ENCODE measurements at places on chromosomes 2 and 18.

DNA sequence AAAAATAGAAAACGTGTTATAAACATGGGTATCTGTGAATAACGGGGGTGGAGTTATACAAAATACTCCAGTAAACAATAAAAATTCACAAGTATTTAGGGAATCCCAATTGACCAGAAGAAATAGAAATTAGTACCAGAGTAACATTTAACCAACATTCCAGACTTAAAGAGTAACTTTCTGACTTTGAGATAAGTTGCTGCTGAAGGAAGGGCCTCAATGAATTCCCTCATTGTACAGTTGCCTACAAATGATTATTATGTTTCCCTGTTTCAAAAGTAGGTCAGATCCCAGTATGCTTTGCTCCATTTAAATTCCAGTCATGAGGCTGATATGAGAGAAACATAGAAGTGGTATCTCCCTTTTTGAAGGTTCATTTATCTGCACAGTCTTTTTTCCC, 88.3 kb upstream of the KCNH7 start:
- DNase-seq: no peak

DNA sequence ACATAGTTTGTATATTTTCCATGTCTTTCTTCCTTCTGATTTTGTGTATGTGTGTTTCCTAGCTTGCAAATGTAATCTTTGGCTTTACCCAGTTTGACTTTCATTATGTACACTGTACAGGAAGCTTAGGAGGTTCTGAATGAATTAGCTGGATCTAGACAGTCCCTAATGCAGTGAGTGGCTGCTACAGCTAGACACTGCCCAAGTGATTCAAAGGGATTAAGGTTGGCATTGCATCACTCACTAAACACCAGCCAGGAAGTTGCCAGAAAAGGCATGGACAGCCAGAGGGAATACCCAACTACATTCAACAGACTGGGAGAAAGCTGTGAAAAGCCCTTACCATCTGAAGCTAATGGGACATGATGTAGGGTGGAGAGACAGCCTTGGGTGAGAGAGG, 316.0 kb upstream of the MEX3C start:
- no peak for DNase-seq

GRCh38 chr2:20579866-20580265, 71.0 kb downstream of the HS1BP3 start:
- DNase-seq: no peak

DNA sequence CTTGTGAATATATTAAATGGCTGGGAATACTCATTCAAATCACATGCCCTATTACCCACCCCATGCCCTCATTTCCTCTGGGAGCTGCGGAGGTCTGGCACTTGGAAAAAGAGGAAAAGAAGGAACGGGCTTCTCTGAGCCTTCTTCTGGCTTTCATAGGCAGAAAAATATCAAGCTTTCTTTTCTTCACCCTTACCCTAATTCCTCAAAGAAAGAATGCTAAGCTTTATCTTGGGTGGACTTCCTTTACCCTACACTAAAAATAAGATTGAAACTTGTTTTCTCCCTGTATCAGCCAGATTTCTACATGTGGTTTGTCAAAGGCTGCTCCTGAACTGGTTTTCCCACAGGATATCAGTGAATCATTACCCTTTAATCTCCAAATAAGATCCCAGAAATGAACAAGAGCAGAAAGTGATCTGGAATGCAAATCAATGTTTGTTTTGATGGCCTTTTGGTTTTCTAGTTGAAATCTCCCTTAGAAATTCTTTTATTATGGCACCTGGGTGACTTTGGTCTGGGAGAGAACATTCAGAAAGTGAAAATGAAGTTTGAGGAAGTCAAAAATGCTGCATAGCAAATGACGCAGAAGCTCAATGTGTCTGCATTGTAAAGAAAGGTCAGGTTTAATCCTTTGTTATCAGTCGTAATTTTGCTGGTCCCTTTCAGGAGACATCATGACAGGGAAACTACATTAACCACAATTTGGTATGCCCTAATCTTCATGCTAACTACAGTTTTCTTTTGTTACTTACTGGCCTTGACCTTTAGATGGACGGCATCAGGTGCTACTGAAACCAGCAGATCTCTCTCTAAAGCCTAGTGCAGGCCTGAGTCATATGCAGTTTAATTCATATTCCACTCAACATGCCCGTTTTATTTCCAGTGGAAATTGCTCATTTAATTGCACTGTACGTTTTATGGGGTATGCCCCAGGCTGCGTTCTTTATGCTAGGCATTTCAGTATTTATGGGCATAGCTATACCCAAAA, 46.6 kb upstream of the HNRNPA3 start:
- no peak for DNase-seq

GRCh38 chr2:62459106-62459505, 46.9 kb downstream of the TMEM17 start:
- no peak for DNase-seq

- DNase-seq: no peak
Measured at GRCh38 chr2:61471905-61472805, 1.3 kb upstream of the USP34 start.

DNA sequence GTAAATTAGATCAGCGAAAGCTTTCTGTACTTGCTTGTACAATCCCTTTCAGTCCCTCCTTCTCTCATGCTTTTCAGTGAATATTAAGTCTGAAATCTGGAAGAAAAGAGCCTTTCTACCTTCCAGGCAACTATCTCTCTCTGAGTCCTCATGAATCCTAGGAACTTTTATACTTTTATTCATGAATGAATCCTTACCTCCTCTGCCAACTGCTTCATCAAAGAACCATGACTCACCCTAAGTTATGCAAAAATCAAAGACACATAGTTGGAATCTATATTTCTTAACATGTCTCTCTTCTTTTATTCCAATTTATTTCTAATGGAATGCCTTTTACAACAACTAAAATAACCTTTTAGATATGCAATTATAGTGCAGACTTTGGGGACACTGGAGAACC, 394.2 kb downstream of the CLIP4 start:
- no peak for DNase-seq

GRCh38 chr2:106039634-106040315, 154.3 kb downstream of the UXS1 start:
- no peak for DNase-seq

DNA sequence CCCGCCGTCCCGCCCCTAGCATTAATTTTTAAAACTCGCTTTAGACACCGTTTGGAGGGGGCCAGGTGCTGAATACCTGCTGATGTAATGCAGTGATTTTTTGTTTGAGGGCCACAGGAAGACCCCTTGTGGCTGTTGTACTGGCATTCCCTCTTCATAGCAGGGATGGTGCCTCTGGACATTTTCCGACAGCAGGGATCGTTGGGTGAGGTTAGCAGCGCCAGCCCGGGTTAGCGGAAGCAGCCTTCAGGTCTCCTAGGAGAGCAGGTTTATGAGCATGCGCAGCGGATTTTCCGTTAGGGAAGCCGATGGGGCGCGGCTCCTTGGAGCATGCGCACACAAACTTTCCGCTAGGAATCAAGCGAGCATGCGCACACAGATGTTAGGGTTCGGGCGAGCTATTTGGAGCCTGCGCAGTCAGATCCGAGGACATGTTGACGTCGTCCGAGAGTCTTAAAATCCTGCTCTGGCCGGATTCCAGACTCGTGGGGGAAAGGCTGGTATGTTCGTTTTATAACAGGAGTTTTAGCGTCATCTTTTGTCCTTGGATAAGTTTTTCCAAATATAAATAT, 17.2 kb upstream of the C2orf74 start:
- DNase-seq: peak; percentile 91

- DNase-seq: no peak
Measured at GRCh38 chr2:18531194-18531593, 29.3 kb downstream of the RDH14 start.

GRCh38 chr18:22831441-22831904, 101.7 kb upstream of the RBBP8 start:
- no peak for DNase-seq

DNA sequence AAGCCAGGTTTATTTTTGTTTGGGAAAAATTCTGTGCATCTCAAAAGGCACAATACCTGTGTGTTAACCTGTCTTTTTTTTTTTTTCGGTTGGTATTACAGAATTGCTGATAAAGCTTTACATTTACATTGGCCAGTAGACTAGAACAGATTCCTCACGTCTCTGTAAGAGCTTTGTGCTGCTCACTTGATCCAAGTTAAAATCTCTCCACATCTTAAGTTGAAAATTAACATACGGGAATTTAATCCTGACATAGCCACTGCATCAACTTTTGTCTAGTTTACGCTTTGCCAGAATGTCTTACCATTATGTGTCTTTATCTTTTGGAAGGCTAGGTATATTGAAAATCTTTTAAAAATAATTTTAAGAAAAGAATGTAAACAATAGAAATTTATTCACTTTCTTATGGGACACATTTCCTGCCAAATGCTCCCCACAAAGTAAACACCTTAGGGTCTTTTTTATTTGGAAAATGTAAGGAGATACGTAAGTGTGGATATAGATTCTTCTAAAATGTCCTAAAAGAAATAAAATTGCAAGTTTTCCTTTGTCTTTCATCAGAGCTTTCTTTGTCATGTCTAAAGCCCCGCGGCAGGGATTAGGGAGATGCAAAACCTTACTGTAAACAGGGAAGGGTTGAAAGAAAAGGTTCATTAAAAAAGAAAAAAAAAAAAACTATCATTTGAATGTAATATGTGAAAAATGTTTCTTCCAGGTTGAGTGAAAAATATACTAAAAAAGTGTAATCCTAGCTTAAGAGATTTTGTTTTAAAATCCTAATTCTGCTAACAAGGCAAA, 912.8 kb downstream of the NRXN1 start:
- DNase-seq: no peak

- DNase-seq: no peak
Measured at GRCh38 chr2:71892896-71893295, 254.8 kb downstream of the CYP26B1 start.

DNA sequence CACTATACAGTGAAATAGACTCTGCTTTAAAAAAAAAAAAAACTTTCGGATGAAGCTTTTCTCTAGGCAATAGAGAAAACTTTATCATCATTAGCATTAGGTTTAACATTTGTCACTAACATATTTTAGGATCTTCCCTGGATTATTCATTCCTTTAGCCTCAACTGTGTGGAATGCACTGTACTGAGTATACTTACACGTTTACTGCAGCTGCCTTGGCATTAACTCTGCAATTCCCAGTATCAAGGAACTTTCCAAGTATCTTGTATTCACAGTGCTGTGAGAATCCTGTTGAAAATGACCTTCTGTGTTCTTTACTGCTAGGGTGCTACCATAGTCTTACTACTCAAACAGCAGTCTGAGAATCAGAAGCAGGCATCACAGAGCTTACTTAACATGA, 328.2 kb upstream of the COL3A1 start:
- no peak for DNase-seq

- no peak for DNase-seq
Measured at GRCh38 chr18:33470216-33470615, 29.7 kb upstream of the CCDC178 start.

- DNase-seq: no peak
Measured at GRCh38 chr2:115549611-115550130, 1107.2 kb downstream of the DPP10 start.

- DNase-seq: no peak
Measured at GRCh38 chr18:58005011-58005410, 39.0 kb upstream of the NEDD4L start.

DNA sequence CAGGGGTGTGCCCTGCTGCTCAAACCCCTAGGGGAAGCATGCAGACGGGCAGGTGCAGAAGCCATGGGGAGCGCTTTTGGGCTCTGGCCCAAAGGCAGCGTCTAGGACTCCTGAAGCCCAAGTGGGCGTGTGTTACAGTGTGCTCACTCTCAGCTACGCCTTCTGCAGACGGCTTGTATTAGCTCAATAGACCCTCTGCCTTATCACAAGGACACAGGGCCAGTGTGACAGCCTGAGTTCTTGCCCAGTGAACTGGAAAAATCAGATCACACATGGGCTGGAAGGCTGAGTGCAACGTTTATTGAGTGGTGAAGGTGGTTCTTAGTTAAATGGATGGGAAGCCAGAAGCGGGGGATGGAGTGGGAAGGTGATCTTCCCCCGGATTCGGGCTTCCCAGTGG, 210.9 kb downstream of the CDH20 start:
- DNase-seq: no peak

GRCh38 chr2:47039913-47040562, 115.1 kb downstream of the STPG4 start:
- DNase-seq: no peak

GRCh38 chr2:208570066-208570465, 163.5 kb downstream of the PTH2R start:
- DNase-seq: no peak

DNA sequence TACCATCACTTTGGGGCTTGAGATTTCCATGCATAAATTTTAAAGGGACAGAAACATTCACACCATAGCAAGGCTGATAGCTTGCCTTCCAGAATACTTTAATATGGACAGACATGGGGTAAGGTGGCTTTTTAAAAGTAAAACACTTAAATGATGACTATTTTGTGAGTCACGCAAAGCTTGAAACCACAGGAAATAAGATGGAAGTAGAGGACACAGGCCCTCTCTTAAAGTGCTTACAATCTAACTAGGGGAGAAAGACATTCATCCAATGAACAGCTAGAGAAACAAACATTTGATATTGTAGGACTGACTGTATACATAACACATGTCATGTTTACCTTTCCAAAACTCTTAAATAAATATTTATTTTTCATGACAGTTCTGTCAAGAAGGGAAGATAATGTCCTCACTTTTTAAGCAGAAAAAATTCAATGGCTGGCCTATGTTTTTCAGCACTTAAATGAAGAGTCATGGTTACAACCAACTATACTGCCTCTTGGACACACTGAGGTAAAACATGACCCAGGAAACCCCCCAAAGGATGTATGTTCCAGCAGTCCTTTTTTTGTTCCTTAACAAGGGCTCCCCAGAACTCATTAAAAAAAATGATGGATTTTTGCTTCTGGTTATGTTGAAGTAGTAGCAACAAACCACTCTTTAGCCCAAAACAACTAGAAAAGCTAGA, 120.0 kb upstream of the RBMS1 start:
- no peak for DNase-seq

GRCh38 chr2:43340945-43341356, 114.5 kb upstream of the ZFP36L2 start:
- no peak for DNase-seq

DNA sequence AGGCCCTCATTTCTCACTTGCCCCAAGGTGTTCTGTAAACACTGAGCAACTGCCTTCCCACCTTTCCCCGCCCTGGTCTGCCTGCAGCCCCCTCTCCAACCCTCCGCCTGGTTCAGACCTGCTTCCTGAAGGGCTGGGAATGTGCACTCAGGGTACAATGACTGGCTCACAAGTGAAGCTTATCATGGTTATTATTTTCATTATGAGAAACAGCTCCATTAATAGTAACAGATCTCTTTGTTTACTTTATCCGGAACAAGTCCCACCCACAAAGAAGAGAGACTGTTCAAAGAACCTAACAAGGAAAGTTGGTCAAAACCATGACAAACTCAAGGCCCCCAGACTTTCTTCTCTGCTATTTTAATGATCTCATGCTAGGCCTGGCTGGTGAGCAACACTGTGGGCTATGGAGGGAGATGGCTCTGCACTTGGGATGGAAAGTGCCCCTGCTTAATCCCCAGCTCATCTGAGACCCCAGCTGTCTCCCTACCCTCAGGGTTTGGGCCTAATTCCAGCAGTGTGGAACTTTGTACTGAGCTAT, 36.7 kb downstream of the ARHGAP25 start:
- DNase-seq: no peak

GRCh38 chr2:45026924-45027450, 17.7 kb upstream of the SIX2 start:
- DNase-seq: no peak

- DNase-seq: no peak
Measured at GRCh38 chr2:10373931-10374330, 71.2 kb downstream of the HPCAL1 start.

- DNase-seq: no peak
Measured at GRCh38 chr2:79099140-79099686, 11.4 kb upstream of the REG1B start.

- DNase-seq: no peak
Measured at GRCh38 chr2:1754461-1755170, 10.3 kb upstream of the PXDN start.

GRCh38 chr18:63290821-63291200, 28.8 kb downstream of the BCL2 start:
- no peak for DNase-seq
